ENCODE measurements at places on chromosomes 16 and 17.

GRCh38 chr17:77423589-77424451, 283.1 kb downstream of the SEC14L1 start:
- DNase-seq, result peak; percentile 96

DNA sequence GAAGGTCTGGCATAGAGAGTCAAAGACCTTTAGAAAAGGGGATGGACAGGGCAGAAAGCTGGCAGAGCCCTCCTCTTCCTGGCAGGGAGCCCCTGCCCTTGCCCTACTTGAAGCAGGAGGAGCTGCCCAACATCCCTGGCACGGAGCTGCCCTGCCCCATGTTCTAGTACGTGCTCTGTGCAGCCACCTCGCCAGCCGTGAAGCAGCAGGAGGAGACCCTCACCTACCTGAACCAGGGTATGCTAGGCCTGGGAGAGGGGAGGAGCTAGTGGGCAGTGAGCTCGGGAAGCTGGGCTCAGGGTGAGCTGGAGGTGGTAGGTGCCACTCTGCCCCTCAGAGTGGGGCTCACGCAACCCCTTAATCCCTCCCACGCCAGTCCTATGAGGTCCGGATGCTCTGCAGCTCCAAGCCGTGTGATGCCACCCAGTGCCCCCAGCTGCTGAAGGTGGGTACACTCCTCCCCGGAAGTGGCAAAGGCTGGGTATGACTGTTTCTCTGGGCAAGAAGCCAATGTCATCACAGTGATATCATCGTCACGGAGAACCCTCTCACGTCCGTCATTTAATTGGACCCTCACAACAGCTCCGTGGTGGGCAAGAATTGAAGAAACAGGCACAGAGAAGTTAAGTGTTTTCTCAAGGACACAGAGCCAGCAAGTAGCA, 12.7 kb upstream of the STAC2 start:
- no peak for DNase-seq

DNA sequence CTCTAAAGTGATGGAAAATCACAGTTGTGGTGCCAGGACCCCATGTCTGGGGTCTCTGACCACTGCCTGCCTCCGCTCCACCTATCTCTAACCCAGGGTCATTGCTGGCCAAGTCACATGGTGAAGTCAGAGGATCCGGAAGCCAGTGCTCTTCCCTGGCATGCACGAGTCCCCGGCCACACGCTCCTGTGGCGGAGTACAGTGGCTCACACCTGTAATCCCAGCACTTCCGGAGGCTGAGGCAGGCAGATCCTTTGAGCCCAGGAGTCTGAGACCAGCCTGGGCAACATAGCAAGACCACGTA, 21.5 kb upstream of the RBFOX3 start:
- no peak for DNase-seq

DNA sequence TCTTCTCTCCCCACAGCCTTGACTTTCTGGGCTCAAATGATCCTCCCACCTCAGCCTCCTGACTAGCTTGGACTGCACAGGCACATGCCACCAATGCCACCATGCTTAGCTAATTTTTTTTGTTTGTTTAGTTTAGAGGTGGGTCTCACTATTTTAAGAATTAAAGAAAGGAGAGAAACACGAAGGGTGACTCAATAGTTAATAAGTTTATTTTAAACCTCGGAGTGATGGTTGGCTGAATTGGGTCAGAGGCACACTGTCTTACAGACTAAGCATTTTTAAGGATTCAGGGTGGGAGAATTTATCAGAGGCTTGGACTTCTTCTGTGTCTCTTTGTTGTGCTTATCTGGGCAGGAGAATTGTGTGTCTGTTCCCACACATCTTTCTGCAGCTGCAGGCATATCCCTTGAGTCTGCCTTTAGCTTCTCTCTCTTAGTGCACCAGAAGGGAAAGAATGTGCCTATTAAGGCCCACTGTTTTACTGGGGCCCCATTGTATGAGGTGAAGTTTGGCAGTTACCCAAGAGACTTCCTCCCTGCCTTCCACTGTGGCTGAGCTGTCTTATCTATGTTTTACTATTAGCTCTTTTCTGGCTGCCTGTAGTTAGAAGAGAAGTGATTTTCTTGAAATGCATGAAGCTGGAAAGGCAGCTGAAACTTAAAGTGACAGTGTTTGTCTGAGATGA, 2172.0 kb downstream of the TP53TG3F start:
- no peak for DNase-seq

DNA sequence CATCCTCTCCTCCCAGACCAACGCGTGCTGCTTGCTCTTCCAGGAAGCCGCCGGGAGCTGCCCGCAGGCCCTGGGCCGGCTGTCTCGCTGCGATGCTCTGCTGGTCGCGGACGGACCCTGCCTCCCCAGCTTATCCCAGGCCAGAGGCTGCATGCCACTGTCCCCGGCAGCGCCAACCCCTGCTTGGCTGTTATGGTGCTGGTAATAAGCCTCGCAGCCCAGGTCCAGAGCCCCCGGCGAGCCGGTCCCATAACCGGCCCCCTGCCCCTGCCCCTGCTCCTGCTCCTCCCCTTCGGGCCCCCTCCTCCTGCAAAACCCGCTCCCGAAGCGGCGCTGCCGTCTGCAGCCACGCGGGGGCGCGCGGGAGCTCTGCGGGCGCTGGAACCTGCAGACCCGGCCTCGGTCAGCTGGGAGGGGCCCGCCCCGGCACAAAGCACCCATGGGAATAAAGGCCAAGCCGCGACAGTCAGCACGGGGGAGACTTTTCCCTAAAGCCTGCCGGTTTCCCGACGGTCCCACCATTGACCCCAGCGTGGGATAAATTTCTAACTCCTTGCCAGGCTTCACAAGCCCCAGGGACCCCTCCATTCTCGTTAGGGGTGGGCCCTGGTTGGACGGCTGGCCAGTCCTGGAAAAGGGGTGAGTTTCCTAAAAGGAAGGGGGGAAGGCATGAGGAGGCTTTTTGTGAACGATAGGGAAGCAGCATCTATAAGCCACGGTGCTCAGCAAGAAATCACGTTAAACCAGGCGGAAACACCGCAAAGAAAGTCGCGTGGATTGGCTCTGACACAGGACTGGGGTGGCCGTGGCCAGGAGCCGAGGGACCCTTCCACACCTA, 11.2 kb downstream of the ENPP7 start:
- DNase-seq, result peak; percentile 42

DNA sequence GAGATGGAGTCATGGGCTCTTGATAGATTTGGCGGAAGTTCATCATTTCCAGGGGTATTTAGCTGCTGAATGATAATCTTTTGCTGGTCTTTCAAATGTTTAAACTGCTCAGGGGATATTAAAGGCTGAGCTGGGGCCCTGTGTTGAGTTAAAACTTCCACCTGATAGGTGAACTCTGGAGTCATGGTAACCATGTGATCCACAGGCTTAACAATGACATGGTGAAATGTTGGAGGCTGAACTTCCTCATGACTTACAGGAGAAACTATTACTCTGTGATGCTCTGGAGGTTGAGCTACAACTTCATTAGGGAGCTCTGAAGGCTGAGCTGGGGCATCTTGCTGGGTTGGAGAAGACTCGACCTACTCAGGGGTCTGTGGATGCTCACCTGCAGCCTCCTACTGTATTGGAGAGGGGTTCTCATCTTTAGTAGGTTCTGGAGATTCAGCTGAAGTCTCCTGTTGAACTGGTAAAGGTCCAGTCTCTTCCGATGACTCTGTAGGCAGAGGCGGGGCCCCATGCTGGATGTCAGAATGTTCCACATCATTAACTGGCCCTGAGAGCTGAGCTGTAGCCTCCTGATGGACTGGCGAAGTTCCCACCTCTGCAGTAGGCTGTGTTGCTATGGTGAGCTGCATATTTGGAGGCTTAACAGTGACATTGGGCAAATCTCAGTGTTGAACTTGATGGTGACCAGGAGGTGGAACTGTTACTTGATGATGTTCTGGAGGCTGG, 24.2 kb downstream of the RDM1 start:
- DNase-seq, result no peak

- DNase-seq, result no peak
Observed at GRCh38 chr16:81899601-81900000, 111.7 kb downstream of the SDR42E1 start.

- no peak for DNase-seq
Observed at GRCh38 chr16:86723689-86724088, 145.3 kb downstream of the FOXL1 start.

DNA sequence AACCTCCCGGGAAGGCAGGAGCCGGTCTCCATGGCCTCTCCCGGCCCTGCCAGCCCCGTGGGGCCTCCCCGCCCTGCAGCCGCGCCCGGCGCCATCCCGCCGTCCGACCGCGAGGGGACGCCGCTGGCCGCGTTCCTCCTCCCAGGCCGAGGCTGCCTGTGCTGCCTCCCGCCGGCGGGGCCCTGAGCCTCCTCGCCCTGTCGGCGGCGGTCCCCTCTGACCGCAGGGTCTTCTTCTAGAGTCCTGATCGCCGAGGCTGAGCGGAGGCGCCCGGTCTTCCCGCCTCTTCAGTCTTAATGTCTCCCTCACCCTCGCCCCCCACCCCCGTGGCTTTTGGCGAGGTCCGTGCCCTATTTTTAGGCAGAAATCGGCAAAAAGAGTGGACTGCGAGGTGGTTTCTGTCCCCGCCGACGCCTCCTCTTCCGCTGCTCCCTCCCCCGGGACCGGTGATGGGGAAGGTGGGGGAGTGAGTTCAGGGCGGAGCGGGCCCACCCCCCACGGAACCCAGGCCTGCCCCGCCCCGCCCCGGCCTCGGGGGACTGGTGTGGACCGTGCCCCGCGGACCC, 794 bp upstream of the CPNE7 start:
- peak; percentile 75 for DNase-seq

DNA sequence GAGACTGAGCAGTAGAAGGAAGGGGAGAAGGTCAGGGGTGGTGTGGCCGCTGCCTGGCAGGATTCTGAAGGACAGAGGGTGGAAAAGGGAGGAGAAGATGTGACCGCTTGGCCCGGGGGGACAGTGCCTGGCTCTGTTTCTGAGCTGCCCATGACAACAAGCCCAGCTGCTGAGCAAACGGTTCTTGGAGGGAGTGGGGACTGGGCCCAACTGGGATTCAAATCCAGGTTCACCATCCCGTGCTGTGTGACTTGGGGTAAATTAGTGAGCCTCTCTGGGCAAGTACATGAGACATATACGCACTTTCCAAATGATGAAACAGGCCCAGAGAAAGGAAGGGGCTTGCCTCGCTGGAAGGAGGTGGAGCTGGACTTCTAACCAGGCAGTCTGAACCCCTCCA, 23.3 kb downstream of the SEC14L5 start:
- DNase-seq, result no peak

GRCh38 chr16:75229172-75230031, 10.6 kb downstream of the CTRB1 start:
- DNase-seq, result no peak

GRCh38 chr17:33220036-33220435, 73.1 kb downstream of the ASIC2 start:
- DNase-seq, result no peak

DNA sequence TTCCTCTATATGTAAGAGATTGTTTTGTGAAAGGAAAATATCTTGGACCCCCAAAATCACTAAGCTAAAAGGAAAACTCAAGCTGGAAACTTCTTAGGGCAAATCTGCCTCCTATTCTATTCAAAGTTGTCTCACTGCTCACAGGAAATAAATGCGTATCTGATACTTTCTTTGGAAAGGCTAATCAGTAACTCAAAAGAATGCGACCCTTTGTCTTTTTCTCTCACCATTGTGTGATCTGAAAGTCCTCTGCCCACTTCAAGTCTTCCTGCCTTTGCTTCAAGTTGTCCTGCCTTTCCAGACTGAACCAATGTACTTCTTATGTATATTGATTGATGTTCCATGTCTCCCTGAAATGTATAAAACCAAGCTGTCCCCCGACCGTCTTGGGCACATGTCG, 157.3 kb downstream of the KIF2B start:
- no peak for DNase-seq

DNA sequence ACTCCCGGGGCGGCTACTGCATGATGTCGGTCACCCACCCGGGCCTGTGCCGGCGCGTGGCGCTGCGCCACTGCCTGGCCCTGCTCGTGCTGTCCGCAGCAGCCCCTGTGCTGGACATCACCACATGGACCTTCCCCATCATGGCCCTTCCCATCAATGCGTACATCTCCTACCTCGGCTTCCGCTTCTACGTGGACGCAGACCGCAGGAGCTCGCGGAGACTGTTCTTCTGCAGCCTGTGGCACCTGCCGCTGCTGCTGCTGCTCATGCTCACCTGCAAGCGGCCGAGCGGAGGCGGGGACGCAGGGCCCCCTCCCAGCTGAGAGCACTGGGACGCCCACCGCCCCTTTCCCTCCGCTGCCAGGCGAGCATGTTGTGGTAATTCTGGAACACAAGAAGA, 29.8 kb downstream of the CDRT15 start:
- DNase-seq, result no peak

GRCh38 chr16:10787304-10787703, 31.3 kb downstream of the TVP23A start:
- no peak for DNase-seq

GRCh38 chr17:45050481-45051059, 862 bp downstream of the DCAKD start:
- peak; percentile 42 for DNase-seq

DNA sequence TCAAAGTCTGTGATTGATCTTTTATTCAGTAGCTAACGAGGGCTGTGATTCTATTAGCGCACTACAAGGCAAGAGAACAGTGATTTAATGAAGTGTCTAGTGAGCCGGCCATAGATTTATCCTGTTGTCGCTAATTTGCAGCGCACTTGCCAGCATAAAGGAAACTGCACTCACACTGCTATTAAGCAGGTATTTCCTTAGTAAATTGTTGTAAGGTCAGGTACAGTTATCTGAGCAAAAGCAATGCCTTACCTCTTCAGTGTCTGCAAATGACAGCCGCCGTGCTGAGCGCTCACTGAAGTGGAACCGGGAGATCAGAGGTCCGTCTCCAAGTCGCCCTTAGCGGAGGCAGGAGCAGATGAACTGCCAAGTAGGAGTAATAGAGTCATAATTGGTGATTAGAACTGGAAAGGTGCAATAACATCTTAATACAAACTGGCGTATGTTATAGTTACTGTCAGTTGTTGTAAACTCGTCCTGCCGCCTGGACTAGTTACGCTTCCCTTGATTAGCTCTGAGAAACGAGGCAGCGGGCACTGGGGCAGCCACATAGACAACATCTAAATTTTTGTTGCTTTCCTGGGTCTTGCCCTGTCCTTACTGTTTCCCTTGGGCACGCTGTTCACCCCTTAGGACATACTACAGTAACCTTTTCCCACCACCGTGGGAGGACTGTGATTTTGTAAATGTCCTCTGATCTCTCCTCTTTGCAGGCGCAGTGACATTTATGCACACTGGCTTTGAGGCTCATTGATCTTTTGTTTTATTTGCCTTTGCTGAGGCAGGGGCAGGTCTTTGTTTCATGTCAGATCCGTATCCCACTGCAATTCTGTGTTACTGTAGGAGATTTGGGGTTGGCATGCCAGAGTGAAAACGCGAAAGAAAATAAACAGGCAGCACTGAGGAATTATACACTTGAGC, 363.1 kb downstream of the WWOX start:
- DNase-seq, result no peak
